ENCODE measurements at places on chromosomes 6 and 20. TPM values are rescaled to one million over a fixed set of nuclear protein-coding genes. Genes with fewer than 3 reads are reported as not detected.

DNA sequence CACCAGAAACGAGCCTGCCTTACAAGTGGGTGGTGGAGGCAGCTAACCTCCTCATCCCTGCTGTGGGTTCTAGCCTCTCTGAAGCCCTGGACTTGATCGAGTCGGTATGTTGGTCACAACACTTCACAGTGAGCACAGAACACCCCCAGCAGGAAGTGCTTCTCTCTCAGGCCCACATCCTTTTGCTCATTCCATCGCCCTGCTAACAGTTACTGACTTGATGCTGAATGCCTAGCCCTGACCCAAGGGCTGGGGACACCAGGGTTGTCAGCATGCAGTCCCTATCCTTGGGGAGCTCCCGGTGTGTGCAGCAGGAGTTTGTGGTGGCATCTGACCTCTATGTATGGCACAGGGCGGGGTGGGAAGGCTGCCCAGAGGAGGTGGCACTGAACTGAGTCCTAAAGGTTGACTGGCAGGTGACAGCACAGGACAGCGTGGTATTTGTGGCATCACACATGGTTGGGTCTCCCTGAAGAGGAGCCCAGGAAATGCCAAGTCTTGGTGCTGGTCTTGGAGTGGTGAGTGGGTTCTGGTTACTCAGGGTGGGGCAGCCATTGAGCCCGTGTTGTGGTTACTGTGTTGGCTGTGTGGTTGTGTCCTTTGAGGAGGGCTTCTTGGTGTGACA is 26.7 kb downstream of the GTSF1L start:
- no peak for DNase-seq

- no peak for DNase-seq
Observed at GRCh38 chr6:110613356-110613755, 136.9 kb upstream of the SLC22A16 start.

The ERVFRD-1 gene
- total RNA-seq, result not detected

The PRR18 gene
- not detected for total RNA-seq

DNA sequence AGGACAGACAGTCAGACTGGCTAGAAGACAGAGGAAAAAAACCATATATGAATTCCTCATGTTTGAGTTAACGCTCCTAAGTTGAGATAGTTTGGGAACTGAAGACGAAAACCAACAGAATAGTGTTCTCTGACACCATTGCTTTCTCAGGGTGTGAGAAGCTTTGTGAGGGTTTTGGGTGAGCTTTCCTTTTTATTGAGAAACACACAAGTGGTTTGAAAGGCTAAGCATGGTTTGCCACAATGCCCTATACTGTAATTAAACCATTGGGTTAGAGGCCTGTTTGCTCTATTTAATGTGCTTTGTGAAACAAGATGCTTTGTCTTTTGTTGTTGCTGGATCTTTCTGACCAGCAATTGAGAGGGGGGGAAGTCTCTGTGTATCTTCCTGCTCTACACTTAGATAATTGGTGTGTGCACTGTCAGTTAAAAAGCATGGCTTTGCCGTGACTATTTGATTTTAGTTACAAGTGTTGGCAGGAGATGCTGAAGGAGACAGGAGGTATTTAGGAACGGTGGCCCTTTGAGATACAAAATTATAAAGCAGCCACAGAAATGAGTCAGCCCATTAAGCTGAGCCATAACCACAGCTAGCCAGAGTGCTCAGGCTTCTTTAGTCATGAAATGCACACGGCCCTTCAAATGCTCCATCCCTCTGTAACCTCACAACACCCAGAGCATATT is 273.0 kb upstream of the PREP start:
- peak; percentile 76 for DNase-seq

Measured in fibroblast of lung (primary cell).